Right kidney (tissue), 9 donors: ENCODE measurements at places on chromosomes 2 and 18.

GRCh38 chr2:196101325-196101991 is 32.8 kb upstream of the DNAH7 start:
- DNase-seq = no peak

DNA sequence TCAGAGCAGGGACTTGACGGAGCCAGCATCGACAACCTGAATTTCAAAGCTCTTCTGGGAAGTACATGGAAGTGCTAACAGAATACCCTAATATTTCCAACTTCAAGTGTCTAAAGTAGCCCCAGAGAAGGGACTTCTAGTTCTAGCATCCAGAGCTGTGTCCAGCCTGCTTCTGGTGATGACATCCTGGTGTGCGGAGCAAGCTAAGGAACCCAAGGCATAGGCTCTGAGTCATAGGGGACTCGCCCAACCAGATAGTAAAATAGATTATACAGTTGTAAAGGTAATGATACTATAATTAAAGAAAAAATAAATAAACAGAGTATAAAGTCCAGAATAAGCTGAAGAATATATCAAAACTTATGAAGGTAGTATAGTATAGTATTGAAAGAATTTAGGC is 108.1 kb upstream of the SERPINE2 start:
- DNase-seq = no peak

DNA sequence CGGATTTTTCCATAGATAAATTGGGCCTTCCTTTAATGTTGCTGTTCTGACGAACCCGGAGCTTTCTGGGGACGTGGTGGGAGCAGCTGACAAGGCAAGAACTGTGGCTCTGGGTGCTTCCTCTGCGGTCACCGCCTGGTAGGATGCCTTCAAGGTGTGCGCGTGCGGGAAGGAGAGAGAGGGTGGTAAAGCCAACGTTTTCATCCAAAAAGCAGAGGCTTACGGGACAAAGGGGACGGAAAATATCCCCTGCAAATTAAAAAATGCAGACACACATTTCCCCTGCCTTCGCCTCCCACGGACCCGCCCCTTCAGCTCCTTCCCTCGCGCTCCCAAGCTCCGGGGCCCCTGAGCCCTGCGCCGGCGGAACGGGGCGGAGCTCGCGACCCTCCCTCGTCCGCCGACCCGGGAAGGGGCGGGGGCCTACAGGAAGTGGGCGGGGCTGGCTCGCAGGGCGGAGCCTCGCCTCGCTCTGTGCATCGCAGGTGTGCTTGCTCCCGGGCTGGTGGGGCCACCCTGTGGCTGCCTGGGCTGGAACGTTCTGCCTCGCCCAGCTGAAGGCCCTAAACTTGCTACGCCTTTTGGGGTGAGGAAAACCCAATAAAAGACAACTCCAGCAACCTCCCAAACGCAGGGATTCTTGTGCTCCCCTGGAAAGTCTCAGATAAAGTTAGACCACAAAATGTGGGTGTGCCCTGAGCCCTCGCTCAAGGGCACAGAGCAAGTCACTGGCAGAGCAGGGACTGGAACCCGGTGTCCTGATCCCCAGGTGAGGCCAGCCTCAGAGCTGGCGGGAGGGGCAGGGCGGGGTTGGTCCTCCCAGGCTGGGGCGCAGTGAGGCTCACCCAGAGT is 25.4 kb upstream of the SLC66A3 start:
- DNase-seq = peak; percentile 81

- DNase-seq = no peak
Measured at GRCh38 chr2:201136889-201137321, 20.9 kb downstream of the CFLAR start.

- no peak for DNase-seq
Measured at GRCh38 chr2:27152102-27152795, 3.4 kb downstream of the TCF23 start.

DNA sequence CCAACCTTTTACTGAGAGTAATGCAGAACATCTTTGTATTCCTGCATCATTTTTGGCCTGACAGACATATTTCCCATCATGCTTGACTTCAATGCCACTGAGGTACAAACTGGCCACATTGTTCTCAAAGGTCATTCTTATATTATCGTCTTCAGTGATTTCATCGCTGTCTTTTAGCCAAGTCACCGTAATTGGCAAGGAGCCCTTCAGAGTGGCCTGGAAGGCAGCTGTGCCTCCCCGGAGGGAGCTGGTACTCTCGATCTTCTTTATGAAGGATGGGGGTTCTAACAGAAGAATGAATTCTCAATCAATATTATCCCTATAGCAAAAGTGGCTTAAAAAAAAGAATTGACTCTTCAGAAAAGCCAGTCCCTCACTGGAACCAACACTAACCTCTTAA is 75.9 kb downstream of the TTN start:
- no peak for DNase-seq

DNA sequence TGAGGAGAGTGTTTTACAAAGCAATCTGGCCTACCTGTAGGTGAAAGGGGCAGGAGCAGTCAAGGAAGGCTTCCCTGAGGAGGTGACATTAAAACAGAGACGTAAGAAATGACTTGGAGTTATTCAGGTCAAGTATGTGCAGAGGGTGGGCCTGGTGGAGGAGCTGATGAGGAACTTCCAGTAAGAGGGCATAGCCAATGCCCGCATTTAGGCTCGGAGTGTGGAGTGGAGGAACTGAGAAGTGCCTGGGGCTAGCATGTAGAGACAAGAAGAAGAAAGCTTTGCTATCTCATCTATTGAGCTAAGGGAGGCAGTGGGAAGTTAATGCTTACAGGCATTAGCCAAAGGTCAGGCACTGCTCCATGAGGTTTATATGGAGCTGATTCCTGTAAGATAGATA is 312.2 kb downstream of the ZNF521 start:
- DNase-seq = no peak

- DNase-seq = no peak
Measured at GRCh38 chr2:130150181-130151144, 5.6 kb upstream of the CCDC74B start.

DNA sequence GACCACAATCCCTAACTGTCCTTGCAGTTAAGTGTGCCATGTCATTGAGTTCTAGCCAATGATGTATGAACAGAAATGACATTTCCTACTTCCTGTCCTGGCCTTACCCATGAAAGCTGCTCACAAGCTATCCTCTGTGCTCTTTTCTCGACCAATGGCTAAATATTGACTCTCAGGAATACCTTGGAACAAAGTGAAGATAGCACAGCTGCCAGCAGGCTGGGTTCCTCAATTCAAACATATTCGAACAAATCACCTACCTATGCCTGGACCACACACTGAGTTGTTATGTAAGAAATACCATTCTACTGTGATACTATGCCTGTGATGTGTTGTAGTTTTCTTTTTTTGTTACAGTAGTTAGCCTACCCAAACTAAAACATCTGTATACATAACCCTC is 65.1 kb downstream of the GAREM1 start:
- no peak for DNase-seq

GRCh38 chr18:27665264-27665799 is 480.2 kb upstream of the CHST9 start:
- DNase-seq = no peak

DNA sequence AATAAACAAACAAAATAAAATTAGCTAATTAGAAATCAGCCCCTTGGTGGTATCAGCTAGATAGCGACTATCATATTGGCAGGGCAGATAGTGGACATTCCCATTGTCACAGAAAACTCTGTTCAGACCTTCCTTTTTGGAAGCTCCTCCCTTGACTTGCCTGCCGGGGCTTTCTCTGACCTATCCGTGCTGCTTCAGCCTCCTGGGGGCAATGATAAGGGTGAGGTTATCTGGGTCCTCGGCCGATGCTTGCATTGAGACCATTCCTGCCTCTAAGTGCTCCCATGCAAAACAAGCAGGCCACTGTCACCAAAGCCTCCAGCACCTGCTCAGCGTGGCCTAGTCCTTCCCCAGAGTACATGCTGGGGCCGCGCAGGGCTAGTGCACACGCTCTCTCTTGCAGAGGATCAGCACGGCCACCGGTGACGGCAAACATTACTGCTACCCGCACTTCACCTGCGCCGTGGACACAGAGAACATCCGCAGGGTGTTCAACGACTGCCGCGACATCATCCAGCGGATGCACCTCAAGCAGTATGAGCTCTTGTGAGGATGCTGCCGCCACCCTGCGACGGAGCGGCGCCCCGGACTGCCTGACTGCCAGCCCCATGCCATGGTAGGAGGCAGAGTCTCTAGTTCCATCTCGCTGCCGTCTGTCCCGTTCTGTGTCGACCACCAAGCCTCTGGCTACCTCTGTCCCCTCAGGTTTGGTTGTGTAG is 27.4 kb downstream of the MPPE1 start:
- no peak for DNase-seq

DNA sequence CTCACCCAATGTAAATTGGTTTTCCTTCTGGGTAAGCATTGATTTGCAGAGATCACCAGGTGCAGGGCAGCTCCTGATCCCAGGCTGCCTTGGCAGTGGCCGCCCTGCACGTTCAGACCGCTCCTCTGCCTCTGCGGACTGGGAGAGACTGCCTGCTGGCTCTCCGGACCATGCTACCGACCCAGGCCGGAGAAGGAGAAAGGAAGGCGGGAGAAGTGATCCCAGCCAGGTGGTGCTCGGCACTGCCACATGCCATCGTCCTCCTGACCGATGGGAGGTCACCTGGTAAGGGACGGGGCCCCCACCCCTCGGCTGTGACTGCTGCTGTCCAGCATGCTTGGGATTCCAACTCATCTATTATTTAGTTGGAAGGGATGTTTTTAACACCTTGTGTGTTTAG is 108.1 kb upstream of the POU3F3 start:
- DNase-seq = peak; percentile 27

DNA sequence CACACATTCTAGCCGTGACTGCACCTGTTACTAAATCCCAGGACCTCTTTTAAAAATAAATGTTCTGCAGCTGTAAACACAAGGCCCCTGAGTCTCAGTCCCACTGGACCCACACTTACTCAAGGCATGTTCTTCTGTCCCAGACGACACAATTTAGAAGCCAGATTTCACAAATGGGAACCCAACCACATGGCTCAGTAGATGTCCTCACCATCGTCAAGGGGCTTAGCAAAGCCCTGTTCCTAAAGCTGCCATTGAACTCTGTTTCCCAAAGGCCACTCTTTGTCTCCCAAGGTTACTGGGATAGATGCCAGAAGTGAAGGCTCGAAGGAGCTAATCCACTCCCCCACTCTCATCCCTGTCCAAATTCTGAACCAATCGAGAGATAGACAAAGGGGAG is 301.0 kb downstream of the GALR1 start:
- DNase-seq = no peak

- DNase-seq = no peak
Measured at GRCh38 chr18:77572537-77572936, 322.9 kb downstream of the GALR1 start.

DNA sequence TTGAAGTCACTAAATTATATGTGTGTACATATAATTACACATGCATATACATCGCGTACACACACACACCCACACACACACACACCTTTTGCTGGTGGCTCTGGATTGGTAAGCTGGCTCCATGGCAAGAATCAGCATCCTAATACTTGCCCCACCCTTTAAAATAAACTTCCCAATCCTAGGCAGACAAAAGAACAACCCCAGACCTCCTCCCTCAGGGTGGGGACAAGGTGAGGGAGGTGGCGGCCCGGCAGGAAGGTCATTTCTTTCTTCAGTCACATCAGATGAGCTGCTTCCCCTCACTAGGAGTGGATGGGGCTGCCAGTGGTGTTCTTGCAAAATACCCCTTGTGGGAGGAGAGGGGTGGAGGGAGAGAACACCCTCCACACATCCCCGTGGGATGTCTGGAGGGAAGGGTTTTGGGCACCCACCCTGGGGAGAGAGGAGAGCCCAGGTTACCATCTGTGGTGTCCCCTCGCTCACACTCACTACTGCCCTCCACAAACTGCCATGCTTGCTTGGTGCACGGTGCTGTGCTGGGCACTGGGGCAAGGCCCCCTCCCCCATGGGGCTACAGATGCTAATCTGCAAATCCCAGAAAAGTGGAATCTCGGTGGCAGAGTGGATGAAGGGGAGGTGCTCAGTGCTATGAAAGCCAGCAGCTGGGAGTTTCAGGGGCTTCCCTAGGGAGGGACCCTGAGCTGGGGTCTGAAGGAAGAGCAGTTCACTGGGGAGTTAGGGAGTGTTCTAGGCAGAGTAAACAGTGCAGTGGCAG is 64.0 kb downstream of the ODC1 start:
- no peak for DNase-seq

DNA sequence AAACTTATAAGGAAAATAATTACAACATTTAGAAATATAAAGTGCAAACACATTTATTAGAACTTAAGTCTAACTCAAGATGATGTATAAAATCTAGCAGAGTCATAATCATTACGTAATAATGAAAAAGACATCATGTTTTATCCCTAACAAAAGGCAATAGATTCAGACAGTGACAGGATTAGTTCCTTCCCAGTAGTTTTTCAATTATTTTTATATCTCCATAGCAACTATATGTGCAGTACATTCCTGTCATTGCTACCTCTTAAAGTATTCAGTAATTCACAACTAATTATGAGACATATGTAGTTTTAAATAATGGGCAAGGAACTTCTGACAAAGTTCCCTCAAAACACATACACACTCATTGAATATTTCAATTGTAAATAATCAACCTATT is 687.9 kb downstream of the CCDC85A start:
- DNase-seq = no peak

DNA sequence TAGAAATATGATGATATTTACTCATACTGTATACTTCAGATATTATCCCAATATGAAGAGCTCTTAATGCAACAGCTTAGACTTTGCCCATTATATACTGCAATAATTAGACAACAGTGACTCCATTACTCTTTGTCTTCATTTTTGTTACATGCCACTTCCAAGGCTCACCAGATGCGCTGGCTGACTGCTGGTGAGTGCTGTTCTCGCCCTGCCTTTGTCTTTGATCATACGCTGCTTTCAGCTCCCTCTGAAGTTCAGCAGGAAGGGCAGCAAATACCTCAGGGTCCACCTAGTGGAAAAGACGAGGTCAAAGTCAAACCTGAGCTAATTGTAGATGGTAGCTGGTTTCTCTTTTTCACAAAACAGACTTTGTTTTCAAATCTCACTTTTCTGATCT is 66.3 kb downstream of the EIF5B start:
- DNase-seq = no peak

GRCh38 chr18:63262369-63263335 is 56.9 kb downstream of the BCL2 start:
- DNase-seq = no peak

DNA sequence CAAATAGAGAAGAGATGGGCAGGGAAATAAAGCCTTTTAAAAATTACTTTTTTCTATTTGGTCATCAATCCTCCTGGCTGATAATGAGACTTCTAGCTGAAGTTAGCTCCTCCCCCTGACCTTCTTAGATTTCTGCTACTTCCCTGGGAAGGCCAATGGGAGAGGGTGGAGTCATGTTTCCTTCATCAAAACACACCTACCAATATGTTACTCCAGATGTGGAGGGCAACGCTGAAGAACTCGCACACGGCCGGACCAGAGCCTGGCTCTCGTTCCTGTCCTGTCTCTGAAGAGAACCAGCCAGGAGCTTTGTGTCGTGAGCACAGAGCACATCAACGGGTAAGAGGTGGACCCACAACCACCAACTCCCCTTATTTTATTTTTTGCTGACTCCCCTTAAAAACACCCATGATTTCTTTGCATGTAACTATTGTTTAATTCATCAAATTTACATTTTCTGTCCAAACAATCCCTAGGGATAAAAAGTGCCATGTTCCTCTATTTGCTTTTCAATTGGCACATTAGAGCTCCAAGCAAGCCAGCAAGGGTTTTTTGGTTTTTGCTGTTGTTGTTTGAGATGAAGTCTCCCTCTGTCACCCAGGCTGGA is 94.9 kb downstream of the ADD2 start:
- peak; percentile 24 for DNase-seq
